G401 (cell line): ENCODE measurements at places on chromosomes 4 and X.

GRCh38 chrX:47828984-47829383, 7.7 kb upstream of the ZNF81 start:
- no peak for DNase-seq

- DNase-seq: no peak
These were observed 72.0 kb upstream of the MSX1 start for GRCh38 chr4:4787421-4787820.

DNA sequence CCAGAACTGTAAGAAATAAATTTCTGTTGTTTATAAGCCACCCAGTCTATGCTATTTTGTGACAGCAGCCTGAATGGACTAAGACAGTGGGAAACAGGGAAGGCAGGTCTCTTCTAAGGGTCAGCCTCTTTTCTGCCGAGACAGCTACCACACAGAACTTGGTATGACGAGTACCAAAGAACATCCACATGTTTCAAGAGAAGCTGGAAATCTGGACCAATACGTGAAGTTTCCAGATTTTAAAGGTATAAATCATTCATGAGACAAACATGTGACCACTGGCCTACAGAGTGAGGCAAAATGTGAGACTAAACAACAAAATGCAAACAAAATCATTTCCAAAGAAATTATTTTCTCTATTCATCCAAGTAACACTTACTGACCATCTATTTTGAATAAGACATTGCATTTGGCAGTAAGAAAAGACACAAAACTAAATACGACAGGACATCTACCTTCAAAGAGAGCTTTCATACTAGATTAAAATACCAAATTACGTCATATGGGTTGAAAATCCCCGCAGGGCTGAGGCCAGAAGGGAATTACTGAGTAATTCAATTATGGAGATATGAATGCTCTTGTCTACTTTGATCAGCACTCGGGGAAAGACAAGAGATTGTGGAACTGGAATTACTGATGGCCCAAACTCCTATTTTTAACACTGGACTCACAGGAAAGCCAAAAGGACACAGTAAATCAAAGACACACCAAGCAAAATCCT, 7.2 kb downstream of the SCARB2 start:
- peak; percentile 15 for DNase-seq

DNA sequence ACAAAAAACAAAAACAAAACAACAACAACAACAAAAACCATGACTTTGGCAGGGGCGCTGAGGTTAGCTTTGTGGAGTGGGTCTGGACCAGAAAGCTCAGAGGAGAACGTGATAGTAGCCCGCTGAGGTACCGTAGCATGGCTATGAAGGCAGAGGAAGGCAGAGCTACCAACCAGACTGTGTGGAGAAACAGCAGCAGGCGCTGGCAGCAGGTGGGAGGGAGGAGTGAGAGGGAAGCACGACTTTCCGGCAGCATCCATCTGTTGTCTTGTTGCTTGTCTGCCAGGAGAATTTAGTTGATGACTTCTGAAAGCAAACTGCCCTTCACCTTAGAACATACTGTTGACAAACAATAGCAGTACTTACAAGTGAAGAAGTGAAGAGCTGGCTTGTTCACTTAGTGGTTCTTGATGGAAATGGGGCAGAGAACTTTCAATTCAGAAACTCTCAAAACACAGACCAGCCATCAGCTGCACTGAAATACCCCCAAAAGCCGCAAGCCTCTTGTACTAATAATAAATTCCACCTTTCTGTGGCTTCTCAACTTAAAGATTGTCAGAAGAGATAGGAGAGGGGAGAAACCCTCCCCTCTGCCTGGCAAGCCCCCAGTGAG, 447.2 kb downstream of the SLITRK2 start:
- peak; percentile 67 for DNase-seq

DNA sequence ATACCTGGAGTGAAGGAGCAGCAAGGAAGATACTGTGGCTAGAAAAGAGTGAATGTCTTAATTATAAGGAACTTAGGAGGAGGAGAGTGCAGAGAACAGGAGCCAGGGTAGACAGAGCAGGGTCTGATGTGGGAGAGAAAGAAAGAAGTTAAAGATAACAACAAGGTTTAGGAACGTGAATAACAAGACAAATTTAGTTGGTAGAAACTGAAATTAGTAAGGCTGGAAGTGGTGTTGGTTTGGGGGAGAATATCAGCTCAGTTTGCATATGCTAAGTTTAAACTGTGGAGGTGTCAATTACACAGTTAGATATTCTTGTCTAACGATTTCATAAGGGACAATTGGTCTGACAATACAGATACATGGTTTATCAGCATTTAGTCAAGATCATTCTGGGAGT, 1123.7 kb upstream of the PABPC4L start:
- no peak for DNase-seq

GRCh38 chrX:154661170-154661569, 7.8 kb upstream of the CTAG2 start:
- no peak for DNase-seq

DNA sequence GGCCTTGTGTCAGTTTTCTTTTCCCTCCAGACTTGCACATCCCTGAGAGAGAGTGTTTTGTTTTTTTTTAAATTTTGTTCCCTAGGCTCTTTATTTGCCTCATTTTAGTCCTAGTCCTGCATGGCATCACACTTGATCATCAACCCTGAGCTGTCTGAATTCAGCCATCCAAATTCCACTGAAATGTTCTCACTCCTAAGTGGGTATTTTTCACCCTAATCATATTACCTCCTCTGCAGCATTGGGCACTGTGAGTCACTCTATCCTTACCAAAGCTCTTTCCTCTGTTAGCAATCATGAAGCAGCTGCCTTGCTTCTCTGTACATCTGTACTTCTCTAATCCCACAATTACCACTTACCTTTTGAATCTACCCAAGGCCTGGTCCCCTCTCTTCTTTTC, 356.6 kb upstream of the MAGEB2 start:
- DNase-seq: no peak

GRCh38 chr4:113866611-113867010, 105.1 kb upstream of the CAMK2D start:
- DNase-seq: no peak

DNA sequence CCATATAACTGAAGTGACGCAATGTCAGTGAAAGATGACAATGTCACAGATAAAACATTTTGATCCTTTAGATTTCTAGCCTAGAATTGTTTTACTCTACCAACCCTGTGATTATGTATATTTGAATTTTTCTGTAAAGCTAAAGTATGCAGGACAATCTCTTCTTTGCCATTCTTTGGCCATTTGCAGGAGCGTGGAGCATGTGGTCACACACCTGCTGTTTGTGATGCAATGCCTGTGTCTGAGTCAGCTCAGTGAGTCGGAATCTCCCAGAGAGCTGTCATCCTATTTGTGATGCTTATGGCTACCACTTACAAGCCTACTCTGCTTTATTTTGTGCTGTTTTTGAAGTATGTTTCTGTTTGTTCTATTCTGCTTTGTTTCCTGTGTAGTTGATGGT, 214.5 kb downstream of the NAF1 start:
- DNase-seq: no peak

DNA sequence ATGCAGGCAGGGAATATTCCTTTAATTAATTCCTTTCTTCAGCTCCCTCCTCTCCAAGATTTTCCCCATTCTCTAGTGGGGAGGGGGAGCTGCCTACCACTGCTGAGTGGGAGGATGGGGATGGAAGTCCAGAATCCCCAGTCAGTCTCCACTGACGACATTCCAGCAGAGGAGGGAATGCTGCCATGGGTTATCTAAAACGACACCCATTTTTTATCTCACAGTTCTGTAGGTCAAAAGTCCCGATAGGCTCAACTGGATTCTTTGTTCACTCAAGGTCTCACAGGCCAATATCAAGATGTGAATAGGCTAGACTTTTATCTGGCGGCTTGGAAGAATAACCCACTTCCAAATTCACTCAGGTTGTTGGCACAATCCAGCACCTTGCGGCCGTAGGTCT, 64.4 kb downstream of the SH3KBP1 start:
- no peak for DNase-seq

DNA sequence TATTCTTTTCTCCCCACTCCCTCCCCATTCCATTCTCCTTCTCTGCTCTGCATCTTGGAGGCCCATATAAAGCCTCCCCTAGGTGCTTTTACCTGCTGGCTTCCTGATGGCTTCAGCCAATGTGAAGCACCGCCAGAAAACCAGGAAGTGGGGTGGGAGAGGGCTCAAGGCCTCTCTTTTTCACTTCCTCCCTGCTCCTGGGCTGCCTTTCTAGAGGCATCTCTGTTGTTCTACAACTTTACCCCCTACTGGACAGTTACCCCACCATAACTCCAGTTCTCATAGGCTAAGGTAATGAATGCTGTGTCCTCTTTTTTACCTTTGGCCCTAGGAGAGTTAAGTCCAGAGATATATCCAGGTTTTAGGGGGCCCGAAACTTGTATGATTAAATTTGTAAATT, 62.4 kb upstream of the PPARGC1A start:
- no peak for DNase-seq

- no peak for DNase-seq
These were observed 57.9 kb downstream of the DKK2 start for GRCh38 chr4:106978046-106978774.

- DNase-seq: no peak
These were observed 12.2 kb downstream of the TADA2B start for GRCh38 chr4:7055111-7055989.
